Suppressor macrophage (primary cell): ENCODE measurements at places on chromosomes 7 and 10.

DNA sequence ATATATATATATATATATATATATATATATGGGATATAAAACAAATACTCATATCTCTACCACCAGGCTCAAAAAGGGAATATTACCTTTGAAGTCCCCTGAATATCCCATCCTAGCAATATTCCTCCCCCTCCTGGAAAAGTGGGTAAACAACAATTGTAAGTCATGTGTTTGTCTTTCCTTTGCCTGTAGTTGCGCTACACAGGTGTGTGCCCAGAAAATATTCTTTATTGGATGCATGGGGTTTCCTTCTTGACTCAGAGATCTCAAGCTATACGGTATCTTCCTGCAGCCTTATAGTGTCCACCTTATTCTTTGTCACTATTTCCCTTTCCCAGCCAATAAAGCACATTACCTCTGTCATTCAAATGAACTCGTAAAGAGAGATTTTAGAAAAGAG, 54.2 kb downstream of the MET start:
- DNase-seq = no peak

DNA sequence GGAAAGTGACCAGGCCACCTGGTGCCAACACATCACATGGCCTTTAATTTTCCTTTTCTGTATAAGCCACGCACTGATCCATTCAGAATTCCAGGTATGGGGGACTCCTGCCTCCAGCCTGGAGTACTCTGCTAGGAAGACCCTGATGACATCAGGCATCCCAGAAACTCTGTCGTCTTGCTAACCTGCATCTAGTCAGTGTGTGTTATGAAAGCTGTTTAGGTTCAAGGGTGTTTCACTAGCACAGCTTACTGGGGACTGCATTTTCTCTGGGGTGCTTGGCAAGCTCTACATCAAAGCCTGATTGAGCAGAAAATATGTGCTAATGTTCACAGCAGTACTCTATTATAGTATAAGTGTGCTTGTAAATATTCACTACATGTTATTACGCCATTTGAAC, 100.6 kb upstream of the MGMT start:
- no peak for DNase-seq

GRCh38 chr10:27893358-27893954, 105.4 kb downstream of the ODAD2 start:
- no peak for DNase-seq

GRCh38 chr7:139731802-139732470, 45.9 kb downstream of the HIPK2 start:
- DNase-seq = peak; percentile 95

- DNase-seq = peak; percentile 58
Measured at GRCh38 chr7:128178611-128179010, 62.5 kb upstream of the LEP start.

DNA sequence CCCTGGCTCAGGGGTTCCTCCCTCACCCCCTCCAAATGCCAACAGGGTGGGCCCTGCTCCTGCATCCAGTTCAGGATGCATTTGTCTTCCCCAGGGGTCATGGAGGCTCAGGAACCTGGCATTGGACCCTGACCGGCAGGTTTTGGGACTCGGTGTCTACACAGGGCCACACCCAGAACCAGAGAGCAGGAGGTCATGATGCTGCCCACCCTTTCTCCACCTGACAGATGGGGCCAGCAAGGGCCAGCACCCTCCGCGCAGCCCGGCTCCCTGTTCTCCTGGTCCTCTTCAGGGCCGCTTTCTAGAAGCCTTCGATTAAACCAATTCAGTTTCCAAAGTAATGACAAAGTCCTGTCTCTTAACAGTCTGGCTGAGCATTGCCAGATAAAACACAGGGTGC, 50.2 kb downstream of the CAMK2B start:
- DNase-seq = no peak

DNA sequence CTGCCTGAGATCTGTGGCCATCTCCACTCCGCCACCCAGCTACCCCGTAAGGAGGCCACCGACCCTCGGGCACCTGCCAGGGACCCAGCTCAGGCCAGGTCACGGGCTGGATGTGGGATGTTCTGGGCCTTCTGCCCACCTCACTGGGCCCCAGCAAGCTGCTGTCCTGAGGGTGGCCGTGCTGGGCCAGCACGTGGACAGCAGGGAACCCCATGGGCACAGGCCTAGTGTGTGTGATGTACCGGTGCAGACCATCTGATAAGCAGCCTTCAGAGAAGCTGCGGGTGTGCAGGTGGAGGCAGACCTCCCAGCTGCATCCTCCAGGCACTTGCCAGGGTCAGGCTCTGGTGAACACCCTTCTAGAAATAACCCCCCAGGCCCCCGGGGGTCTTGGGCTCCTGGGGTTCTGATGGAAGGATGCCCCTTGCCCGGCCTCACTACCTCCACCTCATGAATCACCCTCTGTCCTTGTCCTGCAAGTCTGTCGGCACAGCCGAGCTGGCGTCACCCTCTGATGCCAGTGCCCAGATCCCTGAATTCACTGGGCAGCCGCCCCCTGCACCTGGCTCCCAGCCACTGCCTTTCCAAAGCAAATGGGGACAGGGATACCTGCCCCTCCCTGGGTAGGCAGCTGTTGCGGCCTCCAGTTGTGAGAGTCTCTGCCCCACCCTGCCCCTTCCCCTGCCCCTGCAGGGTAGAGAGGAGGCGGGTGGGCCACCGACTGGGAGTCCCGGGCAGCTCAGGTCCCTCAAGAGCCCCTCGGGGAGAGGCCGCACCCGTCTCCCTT, 139.8 kb downstream of the FAM53B start:
- DNase-seq = no peak

- DNase-seq = no peak
Measured at GRCh38 chr10:112784022-112784461, 166.0 kb upstream of the TCF7L2 start.
